ENCODE measurements at places on chromosomes 7 and 10.

DNA sequence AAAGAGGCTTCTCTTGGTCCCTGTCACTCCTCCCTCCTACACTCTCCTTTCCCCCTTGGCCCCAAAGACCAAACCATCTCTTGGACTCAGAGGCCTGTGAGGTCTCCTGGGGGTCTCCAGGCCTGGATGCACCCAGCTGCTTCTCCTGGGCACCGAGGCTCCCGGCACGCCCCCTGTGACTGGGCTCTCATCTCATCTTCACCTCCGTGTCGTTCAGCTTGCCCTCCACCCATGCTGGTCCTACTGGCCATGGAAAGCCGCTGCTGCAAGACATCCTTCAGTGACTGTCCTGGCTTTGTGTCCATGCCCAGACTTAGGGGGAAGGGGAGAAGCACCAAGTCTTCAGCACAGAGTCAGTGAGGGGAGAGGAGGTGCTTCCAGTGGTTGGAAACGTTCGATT, 141.4 kb upstream of the RET start:
- DNase-seq = no peak
- no peaks in the 10 kb centered on the region for H3K36me3 ChIP-seq

- peaks cover 9% of the 10 kb centered on the region for H3K4me1 ChIP-seq
- H3K27me3 ChIP-seq = no peaks in the 10 kb centered on the region
- H3K36me3 ChIP-seq = no peaks in the 10 kb centered on the region
- no peak overlapping the region for H3K27ac ChIP-seq
- no peak for DNase-seq
- H3K4me3 ChIP-seq = no peak overlapping the region
Measured at GRCh38 chr7:20409961-20410360, 79.3 kb downstream of the ITGB8 start.

GRCh38 chr10:8321990-8322389, 267.5 kb downstream of the GATA3 start:
- H3K4me3 ChIP-seq = no peak overlapping the region
- no peak overlapping the region for H3K27ac ChIP-seq
- no peaks in the 10 kb centered on the region for H3K4me1 ChIP-seq

- no peaks in the 10 kb centered on the region for H3K27me3 ChIP-seq
- no peak overlapping the region for H3K4me3 ChIP-seq
- peak overlapping the region; percentile 3 for H3K27ac ChIP-seq
- H3K4me1 ChIP-seq = peaks cover 26% of the 10 kb centered on the region
- H3K36me3 ChIP-seq = no peaks in the 10 kb centered on the region
- peak; percentile 74 for DNase-seq
Measured at GRCh38 chr10:97150013-97150595, 35.7 kb downstream of the SLIT1 start.

DNA sequence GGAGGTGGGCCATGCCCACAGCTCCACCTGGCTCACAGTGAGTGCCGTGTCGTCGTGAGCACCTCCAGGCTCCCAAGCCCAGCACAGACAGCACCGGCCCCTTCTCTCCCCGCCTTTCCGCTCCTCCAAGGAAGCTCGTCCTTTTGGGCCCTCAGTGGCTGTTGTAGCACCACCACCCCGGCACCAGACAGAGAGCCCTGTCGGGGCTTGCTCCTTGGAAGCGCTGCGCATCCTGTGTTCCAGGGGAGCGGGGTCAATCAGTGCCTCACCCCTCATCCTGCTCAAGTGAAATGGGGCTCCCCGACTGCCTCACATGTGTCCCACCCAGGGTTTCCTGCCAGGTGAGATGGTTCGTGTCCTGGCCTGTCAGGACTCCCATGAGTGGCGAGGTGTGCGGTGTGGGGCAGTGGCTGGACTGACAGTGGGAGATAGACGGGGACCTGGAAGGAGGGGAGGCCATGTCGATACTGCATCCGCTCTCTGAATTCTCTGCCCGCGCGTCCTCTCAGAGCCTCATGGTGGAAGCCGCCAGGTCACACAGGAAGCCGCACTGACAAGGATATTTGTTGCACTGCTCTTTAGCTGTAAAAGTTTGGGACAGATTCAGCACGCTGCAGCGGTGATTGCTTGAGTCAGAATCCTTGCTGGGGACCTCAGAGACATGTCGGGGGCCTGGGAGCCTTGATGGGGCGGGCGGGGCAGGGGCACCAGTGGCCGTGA, 107.1 kb downstream of the INPP5A start:
- no peak for DNase-seq
- peaks cover 14% of the 10 kb centered on the region for H3K4me1 ChIP-seq
- H3K27me3 ChIP-seq = no peaks in the 10 kb centered on the region
- no peaks in the 10 kb centered on the region for H3K36me3 ChIP-seq

GRCh38 chr7:130473876-130474275, 18.0 kb upstream of the MEST start:
- no peak overlapping the region for H3K4me3 ChIP-seq
- DNase-seq = no peak
- peaks cover 12% of the 10 kb centered on the region for H3K4me1 ChIP-seq
- no peaks in the 10 kb centered on the region for H3K27me3 ChIP-seq
- no peaks in the 10 kb centered on the region for H3K36me3 ChIP-seq

DNA sequence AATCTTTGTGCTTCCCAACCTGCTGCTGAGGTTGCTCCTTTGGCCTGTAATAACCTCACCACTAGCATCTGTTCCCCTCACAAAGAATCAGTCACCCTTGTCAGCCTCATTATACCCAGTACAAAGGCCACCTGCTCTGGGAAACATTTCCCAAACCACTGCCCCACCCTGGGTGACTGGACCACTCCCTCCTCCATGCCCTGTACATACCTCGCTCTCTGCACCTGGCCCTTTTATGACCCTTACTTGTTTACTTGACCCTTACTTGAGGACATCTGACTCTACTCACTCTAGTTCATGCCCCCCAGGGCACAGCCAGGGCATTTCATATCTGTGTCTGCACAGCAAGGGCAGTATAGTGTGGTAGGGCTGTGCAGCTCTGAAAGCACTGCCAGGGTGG, 21.4 kb upstream of the AOC1 start:
- no peak overlapping the region for H3K27ac ChIP-seq
- peaks cover 10% of the 10 kb centered on the region for H3K4me1 ChIP-seq
- no peak overlapping the region for H3K4me3 ChIP-seq
